NCI-H1417 treated with DMSO at 0.1 percent for 48 hours (cell line): ENCODE measurements at places on chromosomes 3 and 15.

DNA sequence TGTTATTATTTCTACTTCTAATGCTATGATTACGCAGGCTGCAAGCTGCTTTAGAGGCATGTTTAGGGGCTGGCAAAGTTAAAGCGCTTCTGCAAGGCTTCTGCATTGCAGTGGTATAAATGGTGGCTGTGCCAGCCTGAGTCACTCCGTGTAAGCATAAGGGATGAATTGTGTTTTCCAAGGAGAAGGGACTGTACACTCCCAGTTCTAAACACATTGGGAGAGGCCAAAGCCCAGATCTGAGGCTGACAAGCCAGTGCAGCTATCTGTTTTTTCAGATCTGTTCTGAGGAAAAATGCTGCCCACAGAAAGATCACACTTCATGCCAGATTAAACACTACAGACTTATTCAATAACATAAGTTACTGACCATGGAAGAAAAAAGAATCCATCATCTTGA, 83.8 kb downstream of the PRICKLE2 start:
- no peak for DNase-seq

GRCh38 chr3:103025880-103026279, 591.1 kb downstream of the ZPLD1 start:
- no peak for DNase-seq

DNA sequence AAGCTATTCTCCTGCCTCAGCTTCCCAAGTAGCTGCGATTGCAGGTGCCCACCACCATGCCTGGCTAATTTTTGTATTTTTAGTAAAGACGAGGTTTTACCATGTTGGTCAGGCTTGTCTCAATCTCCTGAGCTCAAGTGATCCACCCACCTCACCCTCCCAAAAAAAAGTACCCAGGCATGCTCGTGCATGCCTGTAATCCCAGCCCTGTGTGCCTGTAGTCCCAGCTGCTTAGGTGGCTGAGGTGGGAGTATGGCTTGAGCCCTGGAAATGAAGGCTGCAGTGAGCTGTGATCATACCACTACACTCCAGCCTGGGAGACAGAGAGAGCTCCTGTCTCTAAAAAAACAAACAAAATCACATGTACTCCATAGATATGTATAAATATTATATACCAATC, 176.5 kb downstream of the SOX2 start:
- no peak for DNase-seq

DNA sequence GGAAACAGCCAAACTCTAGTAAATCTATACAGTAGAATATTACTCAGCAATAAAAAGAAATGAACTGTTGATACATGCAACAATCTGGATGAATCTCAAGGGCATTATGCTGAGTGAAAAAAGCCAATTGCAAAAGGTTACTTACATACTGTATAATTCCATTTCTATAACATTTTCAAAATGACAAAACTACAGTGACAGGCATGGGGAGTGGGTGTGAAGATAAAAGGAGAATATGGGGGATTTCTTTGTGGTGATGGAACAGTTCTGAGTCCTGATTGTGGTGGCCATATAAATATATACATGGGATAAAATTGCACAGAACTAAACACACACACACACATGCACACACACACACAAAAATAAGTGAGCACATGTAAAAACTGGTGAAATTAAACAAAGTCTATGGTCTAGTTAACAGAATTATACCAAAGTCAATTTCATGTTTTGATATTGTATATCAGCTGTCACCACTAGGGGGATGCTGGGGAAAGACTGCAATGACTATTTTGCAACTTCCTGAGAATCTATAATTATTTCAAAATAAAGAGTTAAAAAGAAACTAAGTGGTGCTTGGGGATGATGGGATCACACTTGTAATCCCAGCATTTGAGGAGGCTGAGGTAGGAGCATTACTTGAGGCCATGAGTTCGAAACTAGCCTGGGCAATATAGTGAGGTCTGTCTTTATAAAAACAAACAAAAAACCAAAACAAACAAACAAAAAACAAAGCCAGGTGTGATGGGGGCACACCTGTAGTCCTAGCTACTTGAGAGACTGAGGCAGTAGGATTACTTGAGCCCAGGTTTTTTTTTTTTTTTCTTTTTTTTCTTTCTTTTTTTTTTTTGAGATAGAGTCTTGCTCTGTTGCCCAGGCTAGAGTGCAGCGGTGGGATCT, 66.0 kb downstream of the SPTSSB start:
- no peak for DNase-seq

GRCh38 chr15:91496754-91497691, 356.5 kb upstream of the SLCO3A1 start:
- DNase-seq = no peak

GRCh38 chr3:147458995-147459704, 50.0 kb downstream of the ZIC1 start:
- no peak for DNase-seq

GRCh38 chr3:188775412-188775811, 396.4 kb upstream of the TPRG1 start:
- no peak for DNase-seq
